GM12891 (cell line): ENCODE measurements at places on chromosomes 16 and 17.

DNA sequence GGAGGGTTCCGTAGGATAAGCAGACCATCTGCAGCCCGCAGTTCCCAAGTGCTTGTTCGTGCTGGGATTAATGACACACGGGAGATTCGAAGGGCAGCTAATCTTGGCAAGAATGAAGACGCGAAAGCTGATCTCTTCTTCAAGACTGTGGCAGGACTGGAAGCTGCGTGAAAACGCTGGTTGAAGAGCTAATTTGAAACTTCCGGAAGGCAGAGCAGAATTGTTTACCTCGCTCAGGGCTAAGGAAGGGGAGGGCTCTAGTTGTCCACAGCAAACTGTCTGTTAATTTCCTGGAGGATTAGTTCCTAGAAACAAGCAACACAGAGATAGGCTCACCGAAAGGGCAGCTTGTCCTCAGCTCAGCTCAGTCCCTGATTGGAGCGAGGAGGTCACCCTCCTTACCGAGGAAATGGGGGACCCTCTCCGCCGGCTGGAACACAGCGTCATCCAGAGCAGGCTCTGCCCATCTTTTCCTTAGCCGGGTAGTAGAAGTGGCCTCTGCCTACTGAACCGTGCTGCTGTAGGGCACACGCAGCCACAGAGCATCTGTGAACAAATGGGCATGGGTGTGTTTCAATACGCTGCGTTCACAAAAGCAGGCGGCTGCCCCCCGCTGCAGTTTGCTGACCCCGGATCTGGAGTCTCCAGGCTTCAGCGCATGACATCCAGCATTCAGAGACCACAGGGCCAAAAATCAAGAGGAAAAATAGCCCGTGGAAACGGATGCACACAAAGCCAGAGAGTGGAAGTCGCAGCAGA is 16.7 kb upstream of the BAIAP2 start:
- DNase-seq, result peak; percentile 29

GRCh38 chr16:1049113-1049975 is 23.2 kb upstream of the SSTR5 start:
- DNase-seq, result no peak

DNA sequence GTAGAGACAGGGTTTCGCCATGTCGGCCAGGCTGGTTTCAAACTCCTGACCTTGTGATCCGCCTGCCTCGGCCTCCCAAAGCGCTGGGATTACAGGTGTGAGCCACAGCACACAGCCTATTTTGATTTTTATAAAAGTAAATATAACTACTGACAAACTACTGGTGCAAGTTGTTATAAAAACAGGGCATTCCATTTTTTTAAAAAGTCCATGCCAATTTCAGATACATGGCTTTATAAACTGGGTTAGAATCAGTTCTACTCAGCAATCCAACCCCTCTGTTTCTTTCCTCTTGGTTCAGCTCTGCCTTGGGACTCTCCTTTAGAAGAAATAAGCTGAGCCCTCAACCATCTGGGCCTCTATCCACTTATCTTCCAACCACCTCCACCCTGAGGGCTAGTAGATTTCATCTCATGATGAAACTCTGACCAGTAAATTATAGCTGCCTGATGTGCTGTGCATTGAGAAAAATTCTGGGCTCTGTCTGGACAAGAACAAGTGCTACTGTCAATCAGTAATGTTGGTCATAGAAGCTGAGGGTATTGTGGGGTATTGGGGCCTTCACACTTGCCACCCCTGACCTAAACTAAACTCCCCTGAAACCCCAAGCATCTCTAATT is 10.2 kb downstream of the RANBP10 start:
- no peak for DNase-seq

DNA sequence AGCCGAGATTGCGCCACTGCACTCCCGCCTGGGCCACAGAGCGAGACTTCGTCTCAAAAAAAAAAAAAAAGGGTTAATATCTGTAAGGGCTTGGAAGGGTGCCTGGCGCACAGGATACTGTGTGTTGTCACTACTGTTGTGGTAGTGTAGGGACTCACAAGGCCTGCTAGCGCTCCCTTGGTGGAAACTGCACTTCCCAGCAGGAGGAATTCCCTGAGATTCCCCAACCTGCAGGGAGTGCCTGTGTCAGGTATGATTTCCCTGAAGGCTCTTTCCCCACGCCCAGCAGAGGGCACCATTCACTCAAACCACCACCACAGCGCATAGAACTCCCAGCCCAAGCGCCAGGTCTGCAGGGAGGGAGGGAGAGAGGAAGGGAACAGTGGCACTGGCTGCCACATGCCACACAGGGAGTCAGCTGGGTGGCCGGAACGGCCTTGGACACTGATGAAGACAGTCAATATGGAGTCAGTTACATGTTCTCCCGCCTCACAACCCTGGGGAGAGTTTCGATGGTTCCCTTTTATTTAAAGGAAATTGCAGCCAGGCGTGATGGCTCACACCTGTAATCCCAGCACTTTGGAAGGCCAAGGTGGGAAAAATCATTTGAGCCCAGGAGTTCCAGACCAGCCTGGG is 32.7 kb upstream of the CDH1 start:
- DNase-seq, result peak; percentile 63

GRCh38 chr17:28755486-28755885 is 11.7 kb downstream of the TRAF4 start:
- no peak for DNase-seq
